RPMI7951 (cell line): ENCODE measurements at places on chromosomes 13 and 19.

DNA sequence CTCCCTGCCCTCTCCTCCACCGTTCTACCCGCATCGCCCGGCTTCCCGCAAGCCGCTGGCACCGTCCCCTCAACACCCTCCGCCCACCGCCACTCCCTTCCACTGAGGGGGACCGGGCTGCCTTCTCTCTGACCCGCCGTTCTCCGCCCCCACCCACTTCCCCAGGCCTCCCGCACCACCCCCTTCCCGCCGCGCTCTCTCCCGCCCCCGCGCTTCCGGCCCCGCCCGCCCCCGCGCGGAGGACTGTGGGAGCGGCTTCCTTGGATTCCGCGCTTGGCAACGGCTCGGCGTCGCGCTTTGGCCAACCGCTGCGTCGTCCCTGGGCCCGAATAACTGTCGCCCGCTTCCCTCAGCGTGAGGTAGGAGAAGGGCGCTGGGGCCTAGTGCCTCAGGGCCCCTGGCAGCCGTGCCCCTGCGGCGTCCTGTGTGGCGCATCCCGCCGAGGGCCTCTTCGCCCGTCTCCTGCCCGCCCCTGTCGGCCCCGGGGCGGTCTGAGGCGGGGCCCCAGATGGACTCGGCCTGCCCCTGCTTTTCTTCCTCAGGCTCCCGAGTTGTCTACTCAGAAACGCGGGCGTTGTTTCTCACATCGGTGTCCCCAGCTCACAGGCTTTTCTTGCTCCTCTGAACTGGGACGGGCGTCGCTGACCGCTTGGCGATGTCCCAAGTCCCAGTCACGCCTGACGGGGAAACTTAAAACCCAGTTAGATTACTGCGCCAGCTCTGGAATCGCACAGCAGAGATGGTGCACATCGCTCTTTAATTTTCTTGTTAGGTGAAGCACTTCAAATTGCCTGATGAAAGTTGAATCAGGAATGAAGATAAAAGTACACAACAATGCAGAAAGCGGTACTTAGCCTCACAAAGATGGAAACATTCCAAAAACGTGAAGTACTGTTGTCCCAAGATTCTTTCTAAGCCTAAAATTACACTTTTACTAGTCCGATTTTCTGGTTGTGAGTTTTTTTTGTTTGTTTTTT lies at the start of gene IFT88:
IFT88 (plus strand) TSS at position 260 of the 977 bp plus-strand sequence. CDS start 7,229 bp downstream, outside the sequence.
- peak; percentile 92 for DNase-seq

GRCh38 chr13:49021953-49022352 lies 46.2 kb downstream of the FNDC3A start:
- DNase-seq, result no peak

DNA sequence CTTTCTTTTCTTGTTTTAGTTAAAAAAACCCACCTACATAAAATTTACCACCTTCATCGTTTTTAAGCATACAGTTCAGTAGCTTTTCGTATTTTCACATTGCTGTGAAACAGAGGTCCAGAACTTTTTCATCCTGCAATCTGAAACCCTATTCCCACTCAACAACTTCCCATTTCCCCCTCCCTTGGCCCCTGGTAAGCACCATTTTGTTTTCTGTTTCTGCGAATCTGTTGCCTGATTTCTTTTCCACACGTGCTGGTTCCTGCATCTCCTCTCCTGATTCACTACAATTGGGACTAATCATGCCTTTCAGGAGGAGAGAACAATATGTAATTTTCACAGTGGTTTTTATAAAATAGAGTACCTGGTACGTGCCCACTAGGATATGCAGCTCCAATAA lies 149.2 kb upstream of the RNF113B start:
- DNase-seq, result no peak

GRCh38 chr19:55115446-55116065 lies 1.9 kb downstream of the PPP1R12C start:
- no peak for DNase-seq

DNA sequence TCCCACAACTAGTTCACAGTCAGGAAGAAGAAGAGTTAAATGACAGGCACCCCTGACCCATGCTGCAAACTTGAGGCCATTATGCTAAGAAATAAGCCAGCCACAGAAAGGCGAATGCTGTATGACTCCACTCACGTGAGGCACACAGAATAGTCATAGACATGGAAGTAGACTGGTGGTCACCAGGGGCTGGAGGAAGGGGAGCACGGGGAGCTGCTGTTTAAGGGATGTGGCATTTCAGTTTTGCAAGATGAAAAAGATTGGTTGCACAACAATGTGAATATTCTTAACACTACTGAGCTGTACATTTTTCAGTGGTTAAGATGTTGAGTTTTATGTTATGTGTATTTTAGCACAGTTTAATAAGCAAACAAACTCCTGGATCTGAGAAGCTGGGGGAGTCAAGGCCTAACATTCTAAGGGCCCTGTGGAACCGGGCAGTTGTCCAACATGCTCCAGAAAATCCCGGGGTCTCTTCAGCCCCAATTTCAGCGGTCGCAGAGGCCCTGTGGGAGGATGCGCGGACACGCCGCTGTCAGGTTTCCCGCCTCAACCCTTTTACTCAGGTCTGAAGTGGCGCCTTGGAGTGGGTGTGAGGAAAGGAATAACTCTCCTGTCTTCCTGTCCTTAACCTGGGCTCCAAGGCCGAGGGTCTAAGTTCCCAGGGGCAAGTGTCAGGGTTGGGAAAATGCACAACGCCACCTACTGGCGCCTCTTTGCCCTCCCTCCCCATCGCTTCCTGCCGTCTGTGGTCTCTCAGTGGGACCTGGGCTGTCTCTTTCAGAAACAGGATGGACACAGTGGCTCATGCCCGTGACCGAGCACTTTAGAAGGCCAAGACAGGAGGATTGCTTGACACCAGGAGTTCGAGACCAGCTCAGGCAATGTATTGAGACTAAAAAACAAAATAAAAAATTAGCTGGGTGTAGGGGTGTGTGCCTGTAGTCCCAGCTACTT lies 4.4 kb upstream of the TMEM272 start:
- DNase-seq, result no peak

DNA sequence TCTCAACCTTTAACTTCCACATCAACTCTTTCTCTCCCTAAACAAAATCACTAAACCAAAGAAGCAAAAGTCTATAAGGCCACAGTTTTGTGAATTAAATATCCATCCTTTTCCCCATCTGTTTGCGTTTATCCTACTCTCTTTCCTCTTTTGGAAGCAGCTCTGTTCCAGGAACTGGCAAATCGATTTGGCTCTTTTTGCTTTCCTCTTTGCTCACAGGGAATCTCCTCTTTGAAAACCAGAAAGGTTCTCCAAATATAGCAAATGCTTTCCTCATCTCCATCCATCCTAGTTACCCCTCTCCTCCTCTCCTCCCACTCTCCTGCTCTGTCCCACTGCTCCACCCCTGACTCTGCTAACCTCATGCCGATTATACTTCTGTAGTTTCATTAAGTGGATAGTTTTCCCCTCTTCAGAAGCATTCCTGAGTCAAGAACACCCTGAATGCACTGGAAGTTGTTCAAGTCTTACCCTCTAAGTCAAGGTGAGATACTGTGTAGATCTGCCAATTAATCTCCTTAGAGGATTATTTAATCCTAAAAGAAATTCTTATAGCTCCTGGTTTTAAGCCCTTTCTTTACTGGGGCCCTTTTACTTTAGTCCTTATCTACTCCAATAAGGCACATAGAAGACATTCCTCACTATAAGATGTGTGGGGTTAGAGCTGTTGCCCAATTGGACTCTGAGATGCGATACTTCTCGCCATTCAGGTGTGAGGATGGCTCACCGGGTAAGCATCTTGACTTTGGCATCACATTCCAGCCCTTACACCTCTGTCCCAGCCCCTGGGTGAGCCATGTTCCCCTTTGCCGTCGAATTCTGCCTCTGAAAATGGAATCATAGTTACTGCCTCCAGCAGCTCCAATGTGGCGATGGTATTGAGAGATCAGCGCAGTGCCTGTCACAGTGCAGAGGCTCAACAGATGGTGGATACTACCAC lies 67.6 kb downstream of the COL4A2 start:
- no peak for DNase-seq

DNA sequence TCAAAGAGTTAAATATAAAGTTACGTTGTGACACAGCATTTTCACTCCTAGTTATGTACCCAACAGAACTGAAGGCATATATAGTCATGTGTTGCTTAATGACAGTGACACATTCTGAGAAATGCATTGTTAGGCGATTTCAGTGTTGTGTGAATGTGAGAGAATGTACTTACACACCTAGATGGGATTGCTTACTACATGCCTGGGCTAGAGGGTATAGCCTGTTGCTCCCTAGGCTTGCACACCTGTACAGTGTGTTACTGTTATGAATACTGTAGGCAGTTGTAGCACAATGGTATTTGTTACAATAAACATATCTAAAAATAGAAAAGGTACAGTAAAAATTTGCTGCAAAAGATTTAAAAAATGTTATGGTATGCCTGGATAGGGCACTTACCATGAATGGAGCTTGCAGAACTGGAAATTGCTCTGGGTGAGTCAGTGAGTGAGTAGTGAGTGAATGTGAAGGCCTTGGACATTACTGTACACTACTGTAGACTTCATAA lies 89.2 kb downstream of the DHRS12 start:
- DNase-seq, result peak; percentile 45

- no peak for DNase-seq
Observed at GRCh38 chr13:45132369-45133064, 12.2 kb downstream of the GTF2F2 start.

DNA sequence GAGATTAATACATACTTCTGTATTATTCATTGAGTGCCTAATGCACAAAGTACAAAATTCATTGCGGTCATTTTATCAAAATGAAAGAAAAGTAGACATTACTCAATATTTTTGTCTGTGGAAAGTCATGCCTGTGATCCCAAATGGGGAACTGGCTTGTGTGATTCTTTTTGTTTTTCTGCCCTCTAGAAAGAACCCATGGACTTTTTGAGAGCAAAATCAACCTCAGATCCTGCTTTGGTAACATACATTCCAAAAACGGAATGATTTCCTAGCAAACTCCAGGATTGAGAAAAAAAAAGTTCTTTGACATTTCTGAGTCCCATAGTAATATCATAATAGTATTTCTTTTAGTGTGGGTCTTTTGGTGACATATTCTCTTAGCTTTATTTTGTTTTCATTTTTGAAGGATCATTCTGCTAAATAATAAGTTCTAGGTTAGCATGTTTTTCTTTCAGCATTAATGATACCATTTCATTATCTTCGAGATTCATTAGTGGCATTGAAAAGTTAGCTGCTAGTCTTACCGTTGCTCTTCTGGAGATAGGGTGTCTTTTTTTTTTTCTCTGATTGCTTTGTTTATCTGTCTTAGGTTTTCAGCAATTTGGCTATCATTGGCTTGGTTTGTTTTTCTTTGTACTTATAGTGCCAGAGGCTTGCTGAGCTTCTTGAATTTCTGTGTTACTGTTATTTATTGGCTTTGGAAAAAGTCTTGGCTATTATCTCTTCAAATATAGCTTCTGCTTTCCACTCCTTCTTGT lies 102.4 kb upstream of the CSNK1A1L start:
- no peak for DNase-seq

DNA sequence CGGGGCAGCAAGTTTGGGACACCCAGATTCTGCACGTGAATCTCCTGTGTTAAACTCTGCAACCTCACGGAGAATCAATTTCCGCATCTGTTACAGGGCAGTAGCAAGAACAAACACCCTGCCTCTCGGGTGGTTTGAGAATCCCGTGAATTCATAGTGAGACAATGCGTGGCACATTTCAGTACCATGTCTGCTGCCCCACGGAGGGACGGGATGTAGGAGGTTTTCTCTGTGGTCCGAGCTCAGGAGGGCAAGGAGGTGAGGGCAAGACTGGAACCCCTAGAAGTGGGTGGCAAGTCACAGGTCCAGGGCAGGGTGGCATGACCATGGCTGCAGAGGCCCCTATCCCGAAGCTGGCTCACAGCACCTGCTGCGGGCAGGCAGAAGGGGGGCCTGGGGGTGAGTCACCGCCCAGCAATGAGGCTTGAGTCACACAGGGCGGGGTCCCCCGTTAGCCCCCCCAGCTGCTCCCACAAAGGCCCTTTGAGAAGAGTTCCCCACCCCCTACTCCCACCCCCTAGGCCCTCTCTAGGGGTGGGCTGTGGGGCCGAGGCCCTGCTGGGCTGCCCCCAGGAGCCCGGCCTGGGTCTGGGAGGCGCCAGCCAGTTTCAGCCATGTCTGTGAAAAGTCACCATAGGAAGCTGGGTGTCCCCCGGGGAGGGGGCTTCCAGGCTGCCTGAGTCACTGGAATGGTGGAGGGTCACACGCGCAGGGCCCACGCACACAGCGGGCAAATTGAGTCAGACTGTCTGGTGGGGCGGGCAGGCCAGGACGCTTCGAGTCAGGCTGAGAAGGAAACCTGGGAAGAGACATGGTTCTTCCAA lies 25.8 kb upstream of the NANOS3 start:
- peak; percentile 98 for DNase-seq

GRCh38 chr19:58044391-58044790 lies 10.6 kb downstream of the ZSCAN1 start:
- DNase-seq, result no peak

GRCh38 chr13:77836423-77836822 lies 82.2 kb downstream of the EDNRB start:
- DNase-seq, result no peak

GRCh38 chr13:82356667-82357410 lies 1525.4 kb downstream of the SLITRK1 start:
- DNase-seq, result no peak

GRCh38 chr13:81493144-81493543 lies 1152.2 kb upstream of the SPRY2 start:
- no peak for DNase-seq

GRCh38 chr13:49536144-49536873 lies 40.6 kb downstream of the PHF11 start:
- DNase-seq, result no peak

- DNase-seq, result peak; percentile 81
Observed at GRCh38 chr13:26459276-26460131, 98.0 kb upstream of the WASF3 start.

- no peak for DNase-seq
Observed at GRCh38 chr19:30999726-31000125, 349.5 kb downstream of the TSHZ3 start.

- peak; percentile 33 for DNase-seq
Observed at GRCh38 chr13:46367617-46368327, 19.3 kb downstream of the RUBCNL start.

GRCh38 chr13:110380359-110381028 lies 73.4 kb downstream of the COL4A2 start:
- DNase-seq, result peak; percentile 41

- DNase-seq, result no peak
Observed at GRCh38 chr13:110812121-110812868, 98.8 kb downstream of the ING1 start.

DNA sequence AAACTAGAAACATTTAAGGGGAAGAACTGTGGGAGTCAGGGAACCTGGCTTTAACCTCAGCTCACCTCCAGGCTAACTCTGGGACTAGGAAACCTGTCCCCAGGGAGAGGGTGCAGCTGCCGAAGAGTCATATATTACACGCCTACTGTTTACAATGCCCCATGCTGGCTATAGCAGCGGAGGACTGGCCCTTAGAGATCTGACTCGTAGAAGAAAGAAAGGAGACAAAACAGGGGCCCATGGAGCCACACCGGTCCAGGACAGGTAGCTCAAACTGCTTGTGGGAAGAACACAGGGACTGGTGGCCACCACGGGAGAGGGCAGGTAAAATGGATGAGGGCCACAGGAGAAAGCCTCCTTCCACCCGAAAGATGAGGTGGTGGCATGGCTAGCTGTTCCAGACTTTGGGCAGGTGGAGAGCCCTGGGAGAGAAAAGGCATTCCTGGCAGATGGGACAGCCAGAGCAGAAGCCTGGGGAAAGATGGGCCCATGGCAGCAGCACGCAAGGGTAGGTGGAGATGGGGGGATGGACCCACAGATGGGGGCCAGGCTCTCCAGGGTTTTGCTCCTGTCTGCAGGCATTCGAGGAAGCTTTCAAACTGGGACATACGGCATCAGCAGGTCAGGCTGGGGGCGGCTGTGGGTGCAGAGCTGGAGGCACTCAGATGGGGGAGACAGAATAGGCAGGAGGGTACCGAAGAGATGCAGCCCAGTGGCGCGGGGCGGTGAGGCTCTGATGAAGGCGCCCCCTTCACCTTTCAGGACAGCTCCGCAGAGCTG lies 69.5 kb downstream of the LATS2 start:
- DNase-seq, result no peak

GRCh38 chr19:46786236-46787039 lies 2.0 kb downstream of the SLC1A5 start:
- DNase-seq, result peak; percentile 90
